Occipital lobe (tissue), 3 donors: ENCODE measurements at places on chromosomes 2 and 18.

GRCh38 chr18:47262301-47263149 is 11.1 kb upstream of the SKOR2 start:
- no peak for DNase-seq

- no peak for DNase-seq
Measured at GRCh38 chr2:20177556-20178248, 47.2 kb downstream of the SDC1 start.

GRCh38 chr18:6566338-6566911 is 151.7 kb upstream of the L3MBTL4 start:
- DNase-seq: no peak

GRCh38 chr18:58769321-58769720 is 95.4 kb upstream of the ZNF532 start:
- DNase-seq: no peak

DNA sequence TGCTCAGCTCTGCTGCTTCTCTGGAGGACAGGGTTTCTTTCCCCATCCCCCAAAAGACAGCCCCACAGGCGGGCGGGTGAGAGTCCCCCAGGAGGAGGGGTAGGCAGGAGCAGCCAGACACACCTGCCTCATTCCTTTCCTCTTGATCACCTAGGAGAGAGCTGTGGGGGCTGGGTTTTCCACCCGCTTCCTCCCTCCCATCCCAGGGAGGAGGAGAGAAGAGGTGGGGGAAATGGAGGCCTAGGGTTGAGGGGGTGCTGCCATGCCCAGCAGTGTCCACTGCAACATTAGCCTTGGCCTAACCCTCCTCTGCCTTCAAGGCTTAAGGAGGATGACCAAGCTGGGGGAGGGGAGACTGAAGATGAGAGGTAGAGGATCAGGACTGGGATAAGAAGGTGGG is 14.7 kb downstream of the WNT10A start:
- DNase-seq: no peak

DNA sequence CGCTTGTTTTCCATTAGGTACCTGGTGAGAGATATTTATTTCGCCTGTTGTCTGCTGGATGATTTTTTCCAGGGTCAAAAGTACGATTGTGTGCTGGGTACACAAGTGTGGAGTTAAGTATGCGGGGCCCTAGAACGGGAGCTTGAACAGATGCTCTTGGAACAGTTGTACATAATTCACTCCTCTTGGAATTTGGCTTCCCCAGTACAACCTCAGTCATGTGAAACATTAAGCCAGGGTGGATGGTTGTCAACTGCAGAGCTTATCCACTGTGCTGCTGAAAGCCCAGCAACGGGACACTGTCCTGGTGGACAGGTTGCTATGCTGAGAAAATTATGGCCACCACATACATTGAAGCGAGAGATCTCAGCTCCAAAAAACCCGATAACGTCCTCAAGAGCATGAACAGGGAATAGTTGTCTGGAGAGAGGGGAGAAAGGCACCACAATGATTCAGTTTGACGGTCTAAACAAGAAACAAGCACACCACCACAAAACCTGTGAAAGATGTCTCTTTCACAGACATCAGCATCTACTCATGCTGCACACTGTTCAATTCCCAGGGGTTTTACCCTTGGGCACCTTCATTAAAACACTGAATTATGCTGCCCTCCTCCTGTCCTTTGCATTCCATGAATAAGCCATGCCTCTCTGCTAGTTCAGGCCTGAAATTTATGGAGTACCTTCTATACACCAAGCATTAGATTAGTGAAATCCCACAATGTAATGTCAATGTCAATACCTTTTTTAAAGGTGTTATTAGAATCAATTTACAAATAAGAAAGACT is 176.8 kb upstream of the TRIB2 start:
- no peak for DNase-seq

DNA sequence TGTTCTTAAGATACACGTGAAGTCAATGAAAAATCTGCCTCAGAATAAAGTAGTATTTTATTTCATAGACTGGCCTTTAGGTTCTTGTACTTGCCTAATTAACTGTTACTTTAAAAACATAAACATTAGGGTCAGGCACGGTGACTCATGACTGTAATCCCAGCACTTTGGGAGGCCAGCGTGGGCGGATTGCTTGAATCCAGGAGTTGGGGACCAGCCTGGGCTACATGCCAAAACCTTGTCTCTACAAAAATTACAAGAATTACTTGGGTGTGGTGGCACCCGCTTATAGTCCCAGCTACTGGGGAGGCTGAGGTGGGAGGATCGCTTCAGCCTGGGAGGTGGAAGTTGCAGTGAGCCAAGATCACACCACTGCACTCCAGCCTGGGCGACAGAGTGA is 16.0 kb upstream of the SNORC start:
- DNase-seq: no peak

- DNase-seq: no peak
Measured at GRCh38 chr2:85804583-85804982, 50.8 kb downstream of the ATOH8 start.

DNA sequence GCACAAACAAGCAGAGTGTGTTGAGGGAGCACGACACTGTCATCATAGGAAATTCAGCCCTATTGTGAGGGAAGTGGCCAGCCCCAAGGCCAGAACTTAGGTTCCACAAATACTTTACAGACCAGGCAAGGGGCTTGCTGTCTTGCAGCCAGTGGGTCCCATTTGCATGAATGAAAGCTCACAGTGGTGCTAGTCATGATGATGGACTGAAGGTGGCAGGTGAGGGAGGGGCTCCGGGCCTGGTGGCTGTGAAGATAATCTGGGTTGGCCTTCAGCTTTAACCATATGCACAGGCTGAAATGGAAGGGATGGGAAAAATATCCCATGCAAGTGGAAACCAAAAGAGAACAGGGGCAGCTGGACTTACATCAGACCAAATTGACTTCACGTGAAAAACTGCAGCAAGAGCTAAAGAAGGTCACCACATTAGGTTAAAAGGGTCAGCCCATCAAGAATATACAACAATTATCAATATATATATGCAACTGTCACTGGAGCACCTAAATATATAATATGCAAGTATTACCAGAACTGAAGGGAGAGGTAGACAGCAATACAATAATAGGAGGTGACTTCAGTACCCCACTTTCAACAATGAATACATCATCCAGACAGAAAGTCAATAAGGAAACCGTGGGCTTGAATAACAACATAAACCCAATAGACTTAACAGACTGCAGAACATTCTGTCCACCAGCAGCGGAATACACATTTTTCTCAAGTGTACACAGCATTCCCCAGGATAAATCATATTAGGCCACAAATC is 39.6 kb downstream of the DCDC2C start:
- DNase-seq: no peak

- DNase-seq: no peak
Measured at GRCh38 chr2:210376694-210377093, 61.7 kb upstream of the MYL1 start.

DNA sequence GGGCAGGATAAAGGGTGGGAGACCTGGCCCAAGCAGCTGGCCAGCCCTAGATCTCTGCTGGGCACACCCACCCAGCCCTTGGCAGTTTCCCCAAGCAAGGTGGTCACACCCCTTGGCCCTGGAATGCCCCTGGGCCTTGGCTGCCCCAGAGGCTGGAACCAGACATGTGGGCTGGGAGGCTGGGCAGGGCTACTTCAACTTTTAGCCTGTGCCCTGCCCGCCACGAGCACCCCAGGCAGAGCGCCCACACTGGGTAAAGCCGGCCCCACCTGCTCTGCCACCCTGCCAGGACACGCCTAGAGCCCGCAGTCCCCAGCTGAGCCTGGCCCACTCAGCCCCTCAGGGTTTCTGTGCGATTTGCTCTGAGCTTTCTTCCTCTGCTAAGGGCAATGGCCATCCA is 119.7 kb upstream of the SMAD2 start:
- DNase-seq: no peak

DNA sequence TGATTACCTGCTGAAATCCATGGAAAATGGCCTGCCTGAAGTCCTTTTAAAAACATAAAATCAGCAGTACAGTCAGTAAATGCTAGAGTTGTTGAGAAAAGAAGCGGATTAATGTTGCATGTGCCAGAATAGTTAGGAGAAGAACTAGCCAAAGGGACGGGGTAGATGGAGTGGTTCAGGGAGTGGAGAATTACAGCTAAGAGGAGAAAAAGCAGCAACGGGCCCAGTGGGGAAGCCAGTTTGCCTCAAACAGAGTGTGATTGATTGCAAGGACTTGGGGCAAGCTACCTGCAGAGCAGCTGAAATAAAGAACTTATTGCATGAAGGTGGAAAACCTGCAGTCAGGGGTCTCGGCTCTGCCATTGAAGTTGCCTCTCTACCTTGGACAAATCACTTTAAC is 79.1 kb downstream of the NRP2 start:
- DNase-seq: no peak

DNA sequence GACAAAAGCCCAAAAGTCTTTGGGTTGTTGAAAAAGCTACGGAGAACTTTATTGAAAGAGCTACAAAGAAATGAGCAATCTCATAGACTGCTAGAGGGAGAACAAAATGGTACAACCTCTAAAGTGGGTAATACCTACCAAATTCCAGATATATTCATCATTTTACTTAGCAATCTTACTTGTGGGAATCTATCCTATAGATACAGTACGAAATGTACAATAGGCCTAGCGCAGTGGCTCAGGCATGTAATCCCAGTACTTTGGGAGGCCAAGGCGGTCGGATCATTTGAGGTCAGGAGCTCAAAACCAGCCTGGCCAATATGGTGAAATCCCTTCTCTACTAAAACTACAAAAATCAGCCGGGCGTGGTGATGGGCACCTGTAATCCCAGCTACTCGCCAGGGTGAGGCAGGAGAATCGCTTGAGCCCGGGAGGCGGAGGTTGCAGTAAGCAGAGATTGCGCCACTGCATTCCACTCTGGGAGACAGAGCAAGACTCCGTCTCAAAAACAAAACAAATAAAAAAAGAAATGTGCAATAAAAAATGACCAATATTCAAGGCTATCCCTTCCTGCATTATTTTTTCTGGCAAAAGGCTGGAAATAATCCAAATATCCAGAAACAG is 10.1 kb downstream of the EXOC6B start:
- no peak for DNase-seq

DNA sequence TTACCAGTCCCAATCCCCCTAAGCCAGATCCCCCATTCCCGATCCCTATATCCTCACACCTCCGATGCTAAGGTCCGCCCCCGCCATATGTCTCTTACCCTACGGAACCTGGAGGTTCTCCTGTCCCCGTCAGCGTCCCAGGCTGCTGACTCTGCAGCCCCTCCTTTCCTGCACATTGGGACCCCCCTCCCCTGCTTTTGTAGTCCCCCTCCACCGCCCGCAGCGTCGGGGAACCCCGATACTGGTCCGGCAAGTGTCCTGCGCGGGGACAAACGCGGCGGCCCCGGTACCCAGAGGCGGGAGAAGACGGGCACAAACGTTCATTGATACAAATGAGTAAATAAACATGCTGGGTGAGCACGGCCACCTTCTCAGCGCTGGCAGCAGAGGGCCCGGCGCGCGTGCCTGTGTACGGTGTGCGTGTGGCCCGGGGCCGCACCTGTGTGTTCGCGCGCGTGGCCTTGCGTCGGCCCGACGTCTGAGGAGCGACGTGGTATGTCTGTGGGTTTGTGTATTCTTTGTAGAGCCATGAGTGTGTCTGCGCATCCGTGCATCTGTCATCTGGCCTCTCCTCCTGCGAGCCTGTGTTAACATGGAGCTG is 2.0 kb upstream of the CYP26B1 start:
- no peak for DNase-seq

- no peak for DNase-seq
Measured at GRCh38 chr18:5103693-5104092, 93.4 kb downstream of the AKAIN1 start.

GRCh38 chr2:165872101-165872791 is 78.2 kb upstream of the GALNT3 start:
- no peak for DNase-seq

DNA sequence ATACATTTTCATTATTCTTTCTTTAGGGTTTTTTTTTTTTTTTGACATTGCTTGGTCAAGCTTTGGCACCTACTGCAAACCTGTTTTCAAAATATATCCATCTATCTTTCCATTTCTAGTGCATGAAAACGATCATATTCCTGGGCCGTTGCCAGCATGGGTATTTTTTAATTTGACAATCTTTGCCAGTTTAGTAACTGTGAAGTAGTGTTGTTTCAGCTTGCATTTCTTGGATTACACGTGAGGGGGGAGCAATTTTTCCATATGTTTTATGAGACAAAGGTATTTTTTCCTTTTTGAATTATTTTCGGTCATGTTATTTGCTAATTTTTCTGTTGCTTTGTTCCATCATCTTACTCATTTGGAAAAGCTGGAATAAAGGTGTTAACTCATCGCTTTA is 40.9 kb downstream of the TSHZ1 start:
- no peak for DNase-seq

- no peak for DNase-seq
Measured at GRCh38 chr2:144431998-144432397, 87.9 kb downstream of the ZEB2 start.

GRCh38 chr18:6254456-6254855 is 160.3 kb downstream of the L3MBTL4 start:
- DNase-seq: no peak

- DNase-seq: no peak
Measured at GRCh38 chr18:33181016-33181415, 259.5 kb downstream of the CCDC178 start.

DNA sequence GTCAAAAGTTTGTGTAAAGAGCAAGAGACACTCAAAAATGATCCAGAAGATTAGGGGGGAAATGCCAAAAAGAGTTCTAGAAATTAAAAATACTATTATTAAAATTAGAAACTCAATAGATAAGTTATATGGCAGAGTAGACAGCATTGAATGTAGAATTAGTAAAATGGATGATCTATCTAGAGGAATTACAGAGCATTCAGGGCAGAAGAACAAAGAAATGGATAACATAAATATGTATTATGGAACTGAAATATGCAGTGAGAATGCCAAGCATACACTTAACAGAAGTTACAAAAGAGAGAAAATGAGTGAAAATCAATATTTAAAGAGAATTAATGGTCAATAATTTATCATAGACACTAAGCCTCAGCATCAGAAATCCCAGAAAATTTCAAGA is 33.2 kb upstream of the OR6B3 start:
- DNase-seq: no peak

GRCh38 chr2:121039679-121040078 is 245.3 kb downstream of the TFCP2L1 start:
- no peak for DNase-seq

- DNase-seq: no peak
Measured at GRCh38 chr2:68428746-68429145, 38.3 kb downstream of the FBXO48 start.

- no peak for DNase-seq
Measured at GRCh38 chr2:239855863-239856587, 169.1 kb downstream of the NDUFA10 start.

GRCh38 chr2:222610746-222611145 is 45.1 kb downstream of the FARSB start:
- DNase-seq: no peak

- no peak for DNase-seq
Measured at GRCh38 chr2:109057686-109058085, 68.7 kb upstream of the EDAR start.
